ENCODE measurements at places on chromosomes 5 and 9.

GRCh38 chr5:103232393-103232999 lies 26.1 kb upstream of the MACIR start:
- DNase-seq, result peak; percentile 48

GRCh38 chr9:134519375-134520070 lies 122.1 kb upstream of the COL5A1 start:
- no peak for DNase-seq

- peak; percentile 50 for DNase-seq
Measured at GRCh38 chr5:96781031-96781971, 26.4 kb downstream of the ERAP1 start.

GRCh38 chr5:180085837-180086236 lies 14.3 kb upstream of the RNF130 start:
- DNase-seq, result no peak

DNA sequence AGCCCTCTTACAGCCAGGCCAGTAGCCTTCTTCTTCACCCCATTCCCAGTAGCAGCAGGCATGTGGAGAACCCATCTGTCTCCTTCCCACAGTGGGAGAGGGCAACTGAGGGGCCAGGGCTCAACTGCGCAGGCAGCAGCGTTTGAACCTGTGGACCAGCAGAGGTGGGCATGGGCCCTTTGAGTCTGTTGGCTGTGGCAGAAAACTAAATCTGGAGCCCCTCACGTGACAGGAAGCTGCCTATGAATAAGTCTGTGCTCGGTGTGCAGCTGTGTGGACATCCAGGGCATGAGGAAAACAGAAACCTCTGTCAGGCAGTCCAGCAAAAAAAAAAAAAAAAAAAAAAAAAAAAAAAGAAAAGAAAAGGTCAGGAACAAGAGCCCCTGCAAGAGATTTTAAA lies 189.2 kb upstream of the NR3C1 start:
- no peak for DNase-seq

- no peak for DNase-seq
Measured at GRCh38 chr9:79973627-79974026, 401.9 kb downstream of the TLE4 start.

DNA sequence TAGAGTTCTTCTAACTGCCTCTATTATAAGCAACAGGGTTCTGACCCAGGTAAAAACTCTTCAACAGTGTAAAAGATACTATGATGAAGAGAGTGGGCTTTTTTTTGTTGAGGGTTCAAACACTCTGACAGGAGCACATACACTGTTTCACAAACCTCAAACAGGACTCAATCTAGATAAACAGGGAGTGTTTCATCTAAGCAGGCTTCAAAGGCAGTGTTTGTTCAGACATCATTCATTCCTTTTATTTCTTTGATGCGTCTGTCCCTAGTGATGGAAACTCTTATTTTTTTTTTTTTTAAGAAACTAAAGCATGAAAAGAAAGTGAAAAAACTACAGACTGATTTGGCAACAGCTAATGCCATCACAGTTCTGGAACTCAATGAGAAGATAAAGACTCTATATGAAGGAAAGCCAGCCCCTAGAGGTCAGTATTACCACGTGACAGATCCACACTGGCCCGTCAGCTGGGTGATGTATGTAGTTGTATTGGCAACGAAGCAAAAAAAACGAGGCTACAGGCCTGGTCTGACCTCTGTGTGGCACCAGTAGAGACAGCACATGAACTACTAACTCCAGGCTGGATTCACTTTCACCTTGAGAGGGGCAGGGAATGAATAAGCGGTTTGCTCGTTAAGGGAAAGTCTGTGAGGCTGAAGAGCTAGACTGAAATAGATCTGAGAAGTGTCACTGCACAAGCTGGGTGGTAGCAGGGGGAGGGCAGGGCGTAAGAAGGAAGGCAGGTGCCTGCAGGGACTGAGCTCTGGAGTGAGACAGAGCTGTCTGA lies 172.2 kb downstream of the CCDC192 start:
- DNase-seq, result peak; percentile 36

Data from ACHN (cell line).